ENCODE measurements at places on chromosomes 13 and 19.

- no peak for DNase-seq
Observed at GRCh38 chr13:97653443-97654140, 219.6 kb downstream of the RAP2A start.

- peak; percentile 57 for DNase-seq
Observed at GRCh38 chr19:43624933-43625332, 5.5 kb upstream of the ZNF428 start.

DNA sequence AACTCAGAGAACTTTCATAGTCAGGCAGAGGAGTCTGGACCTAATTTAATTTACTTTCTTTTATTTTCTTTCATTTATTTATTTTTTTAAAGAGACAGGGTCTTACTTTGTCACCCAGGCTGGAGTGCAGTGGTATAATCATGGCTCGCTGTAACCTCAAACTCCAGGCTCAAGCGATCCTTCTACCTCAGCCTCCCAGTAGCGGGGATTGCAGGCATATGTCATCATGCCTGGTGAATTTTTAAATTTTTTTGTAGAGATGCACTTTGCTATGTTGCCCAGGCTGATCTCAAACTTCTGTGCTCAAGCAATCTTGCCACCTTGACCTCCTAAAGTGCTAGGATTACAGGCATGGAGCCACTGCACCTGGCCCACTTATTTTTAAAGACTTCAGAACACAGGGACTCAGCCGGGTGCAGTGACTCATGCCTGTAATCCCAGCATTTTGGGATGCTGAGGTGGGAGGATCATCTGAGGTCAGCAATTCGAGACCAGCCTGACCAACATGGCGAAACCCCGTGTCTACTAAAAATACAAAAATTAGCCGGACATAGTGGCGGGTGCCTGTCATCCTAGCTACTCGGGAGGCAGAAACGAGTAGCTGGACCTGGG lies 50.6 kb downstream of the KLF5 start:
- DNase-seq: no peak

- no peak for DNase-seq
Observed at GRCh38 chr13:93525087-93525486, 298.5 kb downstream of the GPC6 start.

DNA sequence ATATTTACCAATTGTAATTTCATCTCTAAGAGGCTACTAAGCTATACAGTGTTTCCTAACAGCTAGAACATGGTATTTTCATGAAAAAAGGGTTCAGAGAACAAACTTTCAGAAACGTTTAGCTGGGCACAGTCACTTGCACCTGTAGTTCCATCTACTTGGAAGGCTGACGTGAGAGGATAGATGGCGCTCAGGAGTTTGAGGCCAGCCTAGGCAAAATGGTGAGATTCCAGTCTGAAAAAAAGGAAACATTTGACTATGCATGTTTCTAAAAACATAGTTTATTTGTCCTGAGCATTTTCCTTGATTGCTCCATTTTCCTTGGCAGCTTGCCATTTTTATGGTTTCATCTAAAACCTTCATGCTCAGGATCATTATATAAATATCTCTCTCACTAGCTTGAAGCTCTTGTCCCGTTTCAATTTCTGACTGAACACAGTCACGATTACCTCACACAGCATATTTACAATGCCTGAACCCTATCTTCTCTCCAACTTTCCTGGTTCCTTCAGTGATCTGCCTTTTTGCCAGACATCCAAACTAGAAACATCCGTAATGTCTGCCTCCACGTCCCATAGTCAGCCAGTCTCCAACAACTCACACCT lies 200.8 kb downstream of the RGCC start:
- DNase-seq: no peak

DNA sequence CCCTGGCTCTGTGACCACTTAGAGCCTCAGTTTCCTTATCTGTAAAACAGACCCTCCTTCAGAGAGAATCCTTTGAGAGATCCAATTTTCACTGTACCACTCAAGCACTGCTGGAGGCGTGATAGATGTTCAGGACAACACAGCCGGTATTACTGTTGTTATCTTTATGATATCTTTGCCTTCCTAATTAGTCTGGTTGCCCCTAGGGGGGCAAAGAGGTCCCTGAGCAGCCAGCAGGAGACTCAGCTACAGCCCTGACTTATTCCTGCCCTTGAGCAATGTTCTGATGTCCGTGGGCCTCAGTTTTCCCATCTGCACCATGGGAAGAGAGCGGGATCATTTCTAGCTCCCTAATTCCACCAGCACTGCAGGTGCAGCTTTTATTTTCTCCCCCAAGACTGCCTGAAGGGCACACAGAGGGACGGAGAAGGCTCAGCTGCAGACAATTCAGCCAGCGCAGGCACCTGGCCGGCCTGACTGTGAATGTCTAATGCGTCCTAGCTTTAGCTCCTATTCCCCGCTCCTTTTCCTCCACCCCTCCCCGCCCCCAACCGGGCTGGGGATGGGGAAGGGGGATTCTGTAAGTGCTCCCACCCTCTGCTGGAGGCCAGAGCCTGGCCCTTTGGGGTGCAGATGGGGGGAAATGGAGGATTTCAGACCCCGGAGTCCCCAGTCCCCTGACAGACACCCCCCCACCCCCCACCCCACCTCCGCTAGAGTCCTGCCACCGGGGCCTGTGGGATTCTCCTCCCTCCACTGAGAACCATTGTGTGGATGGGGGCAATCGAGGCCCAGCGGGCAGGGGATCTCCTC lies 16.2 kb downstream of the TLE5 start:
- DNase-seq: no peak

GRCh38 chr19:7078008-7078407 lies 8.5 kb downstream of the ZNF557 start:
- no peak for DNase-seq

DNA sequence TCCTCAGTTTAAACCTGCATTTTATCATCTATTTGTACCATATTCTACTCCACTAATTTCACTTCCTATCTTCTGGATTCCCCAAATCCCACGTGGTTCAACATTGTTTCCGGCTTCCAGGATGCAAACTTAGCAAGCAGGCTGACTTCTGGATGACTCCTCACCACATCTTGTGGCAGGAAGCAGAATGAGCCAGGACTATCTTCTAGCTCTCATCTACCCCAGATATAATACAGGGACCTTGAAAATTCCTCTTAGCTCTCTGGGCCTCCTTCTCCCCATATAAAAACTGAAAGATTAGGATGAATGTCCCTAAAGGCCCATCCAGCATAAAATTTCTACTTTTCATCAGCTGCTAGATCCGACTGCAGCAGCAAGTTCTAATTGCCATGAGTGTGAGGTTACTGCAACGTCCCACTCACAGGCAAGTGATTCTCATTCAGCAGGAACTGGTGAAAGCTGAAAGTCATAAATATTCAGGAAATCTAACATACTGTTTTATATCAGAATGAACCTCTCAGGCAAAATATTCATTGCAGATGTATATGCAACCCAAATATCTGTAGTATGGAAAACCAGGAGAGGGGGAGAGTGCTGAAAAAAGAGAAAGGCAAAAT lies 93.4 kb downstream of the KCTD12 start:
- DNase-seq: no peak

DNA sequence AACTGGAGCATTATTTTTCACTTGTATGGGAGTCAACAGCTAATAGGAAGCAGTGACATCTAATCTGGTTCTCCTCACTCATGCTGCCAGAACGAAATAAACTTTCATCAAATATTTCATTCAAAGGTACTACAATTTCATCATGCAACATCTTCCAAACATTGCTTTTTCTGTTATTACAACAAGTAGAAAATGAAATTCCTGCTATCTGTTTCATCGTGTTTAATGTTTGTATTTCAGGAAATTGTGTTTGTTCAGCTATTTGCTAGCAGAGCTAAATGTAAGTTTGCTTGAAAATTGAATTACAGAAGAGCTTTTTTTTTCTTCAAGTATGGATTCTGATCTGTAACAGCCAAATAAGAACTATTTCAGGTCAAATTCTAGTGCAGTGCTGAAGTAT lies 90.1 kb downstream of the SLITRK6 start:
- no peak for DNase-seq

DNA sequence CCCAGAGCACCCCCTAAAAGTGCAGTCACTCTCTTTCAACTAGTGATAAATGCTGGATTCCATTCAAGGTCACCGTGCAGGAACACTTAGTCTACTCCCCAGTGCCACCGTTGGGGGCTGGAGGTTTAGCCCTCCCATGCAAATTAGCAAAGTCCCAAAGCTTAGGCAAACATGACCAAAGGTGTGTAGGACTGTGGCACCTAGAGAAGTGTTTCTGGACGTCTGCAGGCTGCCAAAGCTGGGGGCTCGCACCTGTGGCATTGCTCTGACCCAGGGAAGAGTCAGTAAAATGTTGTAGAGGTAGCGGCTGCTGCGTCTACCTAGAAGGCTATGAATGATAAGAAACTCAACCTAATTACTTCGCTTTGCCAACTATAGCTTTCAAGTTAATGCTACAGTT lies 13.9 kb downstream of the COL4A1 start:
- DNase-seq: no peak

DNA sequence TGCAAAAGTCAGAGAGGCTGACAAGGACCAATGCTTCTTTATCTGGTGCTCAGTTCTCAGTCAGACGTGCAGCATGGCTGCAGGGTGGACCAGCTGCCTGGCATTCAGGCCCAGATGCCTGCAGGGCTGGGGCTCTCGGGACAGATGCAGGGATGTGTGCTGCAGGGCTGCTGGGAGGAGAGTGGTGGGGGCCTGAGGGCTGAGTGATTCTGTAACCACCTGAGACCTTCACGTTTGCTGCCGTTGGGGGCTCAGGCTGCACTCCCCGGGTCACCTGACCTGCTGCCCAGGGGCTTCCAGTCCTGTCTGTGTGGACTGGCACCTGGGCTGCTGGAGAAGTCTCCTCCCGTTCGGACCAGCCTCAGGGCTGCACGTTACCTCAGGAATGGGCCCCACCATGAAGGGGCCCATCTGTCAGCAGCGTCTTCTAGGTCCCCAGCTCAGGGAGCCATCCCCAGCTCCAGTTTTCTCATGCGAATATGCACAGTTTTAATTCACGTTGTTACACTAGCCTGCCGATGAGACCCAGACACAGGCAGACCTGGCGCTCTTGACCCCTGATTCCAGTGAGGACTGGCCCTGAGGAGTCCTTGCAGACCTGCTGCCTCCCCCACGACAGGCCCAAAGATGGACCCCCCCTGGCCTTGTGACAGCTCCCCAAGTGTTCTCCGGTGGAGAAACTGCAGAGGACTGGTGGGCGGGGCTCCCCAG lies 16.9 kb downstream of the KCTD15 start:
- no peak for DNase-seq

GRCh38 chr13:27549406-27549981 lies 70.8 kb downstream of the LNX2 start:
- DNase-seq: no peak

GRCh38 chr13:39540929-39541605 lies 61.9 kb downstream of the LHFPL6 start:
- no peak for DNase-seq

- no peak for DNase-seq
Observed at GRCh38 chr19:19691683-19692082, 23.0 kb downstream of the ZNF101 start.

GRCh38 chr19:54364775-54365257 lies at the start of gene LAIR1:
Gene LAIR1, minus strand, starts transcription at chr19:54364931. Its CDS starts 127 bp downstream, at chr19:54364804.
- DNase-seq: no peak

GRCh38 chr19:51415187-51415586 lies 2.3 kb downstream of the SIGLEC10 start:
- DNase-seq: no peak

DNA sequence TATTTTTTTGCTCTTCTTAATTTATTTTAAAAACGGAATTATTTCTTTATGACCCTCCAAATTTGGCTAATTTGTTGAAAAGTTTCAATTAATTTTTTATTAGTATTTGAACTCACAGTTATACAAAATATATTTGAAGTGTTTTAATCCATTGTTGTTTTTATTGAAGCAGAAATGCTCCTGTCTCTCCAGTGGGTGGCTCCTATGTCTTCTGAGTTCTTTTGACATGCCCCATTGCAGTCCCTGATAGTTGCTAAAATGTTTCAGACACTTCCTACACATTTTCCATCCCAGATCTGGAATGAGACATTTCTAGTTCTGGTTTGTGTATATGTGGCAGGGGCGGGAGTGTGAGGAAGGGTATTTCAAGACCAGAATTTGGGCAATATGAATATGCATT lies 579.4 kb upstream of the PRR20A start:
- no peak for DNase-seq

- DNase-seq: no peak
Observed at GRCh38 chr13:53050151-53050550, 21.5 kb downstream of the OLFM4 start.

DNA sequence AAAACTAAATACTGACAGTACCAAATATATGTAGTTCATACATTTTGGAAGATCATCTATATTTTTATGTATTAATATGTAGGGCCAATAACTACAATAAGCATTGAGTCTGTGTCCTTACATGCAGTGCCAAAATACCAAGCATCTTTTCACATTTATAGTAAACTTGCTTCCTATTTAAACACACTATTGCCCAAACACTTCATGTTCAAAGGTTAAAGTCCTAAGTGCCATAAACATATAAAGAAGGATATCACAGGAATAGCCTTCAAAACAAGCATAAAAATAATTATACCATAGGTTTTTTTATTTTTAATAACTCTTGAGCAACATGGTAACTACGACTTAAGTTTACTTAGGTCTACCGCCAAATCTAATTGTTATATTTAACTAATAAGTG lies 27.1 kb downstream of the EXOSC8 start:
- no peak for DNase-seq

- DNase-seq: no peak
Observed at GRCh38 chr19:51010066-51010795, 8.8 kb upstream of the KLK8 start.

Measured in GM12864 (cell line).